ENCODE measurements at places on chromosomes 4 and X.

GRCh38 chrX:54819201-54819600, 11.7 kb downstream of the MAGED2 start:
- no peak for DNase-seq

DNA sequence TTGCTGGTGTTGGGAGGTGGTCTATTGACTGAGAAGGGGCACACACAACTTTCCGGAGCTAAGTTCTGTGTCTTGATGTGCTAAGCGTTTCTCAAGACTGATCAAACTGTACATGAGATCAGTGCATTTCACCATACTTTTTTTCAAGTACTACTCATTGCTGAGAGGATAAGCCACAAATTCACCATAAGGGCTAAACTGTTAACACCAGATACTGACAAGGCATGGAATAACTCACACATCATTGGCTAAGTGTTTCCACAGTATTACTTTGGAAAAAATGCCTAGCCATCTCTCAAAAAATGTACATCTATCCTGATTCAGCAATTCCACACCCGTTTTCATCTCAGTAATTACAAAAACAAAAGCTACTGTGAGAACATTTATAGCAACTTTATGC, 13.0 kb downstream of the RBMX start:
- DNase-seq: no peak

DNA sequence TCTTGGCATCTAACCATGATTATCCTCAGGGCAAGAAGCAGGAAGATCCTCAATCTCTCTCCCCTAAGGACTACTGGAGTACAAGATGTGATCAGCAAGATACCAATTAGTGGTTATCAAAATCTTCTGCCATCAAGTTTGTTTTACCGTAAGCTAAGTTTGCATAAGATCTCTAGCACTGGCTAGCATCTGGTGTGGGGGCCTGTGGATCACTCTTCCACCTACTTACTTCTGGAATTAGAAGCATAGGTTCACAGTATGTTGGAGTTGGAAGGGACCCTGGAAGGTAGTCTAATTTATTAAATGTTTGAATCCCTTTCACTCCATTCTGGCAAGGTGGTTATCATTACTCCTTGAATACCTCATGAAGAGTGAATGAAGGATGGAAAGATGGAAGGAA, 93.3 kb upstream of the BANK1 start:
- no peak for DNase-seq

DNA sequence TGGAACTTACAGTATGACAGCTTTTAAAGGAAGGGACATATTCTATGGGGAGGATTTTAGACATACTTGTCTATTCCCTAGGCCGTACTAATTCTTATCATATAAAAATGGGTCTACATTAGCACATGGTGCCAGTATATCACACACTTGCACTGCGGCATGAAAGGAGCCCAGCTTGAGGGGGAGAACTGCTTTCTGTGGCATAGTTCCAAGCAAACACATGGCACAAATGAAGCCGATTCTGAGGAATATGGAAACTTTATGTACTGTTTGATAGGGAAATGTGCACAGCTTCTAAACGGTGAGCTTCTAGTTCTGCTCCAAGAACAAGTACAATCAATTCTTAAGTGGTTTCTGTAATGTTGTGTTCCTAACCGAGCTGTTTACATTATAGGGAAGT, 675.6 kb upstream of the FTHL17 start:
- DNase-seq: no peak

DNA sequence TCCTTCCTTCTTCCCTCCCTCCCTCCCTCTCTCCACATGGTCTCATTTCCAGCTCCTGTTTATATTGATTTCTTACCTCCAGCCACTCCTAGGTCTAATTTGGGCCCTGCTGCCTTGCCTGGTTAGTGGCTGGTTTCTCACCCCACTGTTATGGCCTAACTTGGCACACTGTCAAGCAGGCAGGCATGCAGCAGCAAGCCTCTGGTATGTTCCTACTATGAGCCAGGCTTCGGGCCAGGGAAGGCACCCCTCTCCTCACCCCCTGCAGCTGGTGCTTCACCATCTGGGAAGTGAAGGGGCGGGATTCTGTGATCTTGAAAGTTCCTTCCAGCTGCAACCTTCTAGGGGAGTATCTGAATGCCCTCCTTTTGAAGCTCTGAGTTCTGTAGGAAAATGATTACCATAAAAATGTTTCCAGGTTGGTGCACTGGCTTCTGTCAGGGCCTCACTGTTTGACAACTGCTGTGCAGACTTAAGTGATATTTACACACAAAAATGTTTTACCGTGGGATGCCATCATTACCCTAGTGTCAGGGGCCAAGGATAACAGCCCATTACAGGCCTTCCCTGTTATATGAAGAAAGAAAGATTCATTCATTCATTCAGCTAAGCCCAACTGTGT, 10.1 kb upstream of the VMA21 start:
- no peak for DNase-seq
